KG1 (cell line): ENCODE measurements at places on chromosomes 13 and 19.

DNA sequence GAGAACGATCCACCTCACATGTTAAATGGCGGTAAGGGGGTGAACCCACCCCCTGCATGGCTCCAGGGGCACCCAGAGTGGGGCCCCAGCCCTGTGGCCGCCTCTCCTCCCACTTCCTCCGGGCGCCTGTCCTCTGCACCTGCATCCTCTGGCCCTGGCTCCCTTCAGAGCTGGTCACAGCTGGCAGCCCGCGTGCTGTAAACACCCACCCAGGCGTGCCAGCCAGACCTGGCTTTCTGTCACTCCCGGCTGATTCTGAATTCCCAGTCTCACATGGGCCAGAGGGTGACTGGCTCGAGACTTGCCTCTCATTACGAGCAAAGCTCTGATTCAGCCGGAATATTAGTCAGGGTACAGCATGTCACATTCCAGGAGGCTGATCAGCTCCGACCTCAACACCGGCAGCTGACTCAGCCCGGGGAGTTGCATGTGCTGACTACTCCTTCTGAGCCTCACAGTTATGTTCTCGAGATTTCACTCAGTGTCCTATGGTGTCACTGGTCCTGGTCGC lies 75.1 kb downstream of the GNG7 start:
- DNase-seq, result no peak

DNA sequence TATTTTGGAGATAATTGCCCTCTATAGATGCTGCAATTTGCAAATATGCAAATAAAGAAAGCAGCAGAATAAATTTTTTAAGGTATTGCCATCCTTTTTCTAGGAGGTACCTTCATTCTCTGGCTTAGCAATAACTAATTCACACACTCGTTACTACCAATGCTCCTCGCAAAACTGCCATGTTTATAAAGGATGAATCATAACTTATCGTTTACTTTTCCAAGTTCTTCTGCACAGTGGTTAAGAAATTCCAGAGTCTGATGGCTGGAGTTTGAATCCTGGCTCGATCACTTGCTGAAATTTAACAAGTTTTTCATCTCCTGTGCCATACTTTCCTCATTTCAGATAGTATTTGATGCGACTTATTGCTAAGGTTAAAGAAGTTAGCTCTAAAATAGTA lies 708.6 kb upstream of the KLHL1 start:
- DNase-seq, result no peak

DNA sequence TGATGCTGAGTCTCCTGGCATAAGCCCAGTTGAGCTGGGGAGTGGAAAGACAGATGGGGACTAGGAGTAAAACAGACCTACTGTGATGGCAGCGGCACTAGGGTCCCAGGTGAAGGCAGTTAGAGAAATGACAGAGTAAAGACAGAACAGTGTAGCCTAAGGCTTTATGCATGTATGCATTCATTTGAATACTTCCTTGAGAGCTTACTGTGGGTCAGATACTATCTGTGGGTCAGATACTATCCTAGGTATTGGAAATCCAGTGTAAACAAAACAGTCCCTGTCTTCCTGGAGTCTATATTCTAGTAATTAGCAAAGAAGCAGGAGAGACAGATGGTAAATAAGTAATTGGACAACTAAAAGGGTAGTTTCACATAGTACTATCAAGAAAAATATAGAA lies 73.7 kb upstream of the LRCH1 start:
- no peak for DNase-seq

DNA sequence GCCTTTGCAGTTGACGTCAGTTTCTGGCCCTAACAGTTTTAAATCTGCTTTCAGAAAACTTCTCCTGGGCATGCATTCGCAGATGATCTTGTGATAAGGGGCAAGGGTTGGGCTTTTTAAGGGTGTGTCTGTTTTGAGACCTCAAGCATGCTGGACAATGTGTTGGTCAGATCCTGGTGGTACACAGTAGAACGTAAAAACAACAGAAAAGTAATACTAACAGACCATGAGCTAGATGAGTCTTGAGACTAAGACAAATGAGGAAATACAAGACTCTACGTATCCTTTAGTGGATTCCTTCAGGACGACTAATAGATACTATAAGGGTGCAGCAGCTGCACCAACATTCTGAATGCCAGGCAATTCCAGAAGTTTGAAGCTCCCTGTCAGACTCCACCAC lies 237.6 kb downstream of the DNAJC15 start:
- no peak for DNase-seq

- no peak for DNase-seq
These were observed 129.7 kb downstream of the SLC7A1 start for GRCh38 chr13:29465741-29466293.

DNA sequence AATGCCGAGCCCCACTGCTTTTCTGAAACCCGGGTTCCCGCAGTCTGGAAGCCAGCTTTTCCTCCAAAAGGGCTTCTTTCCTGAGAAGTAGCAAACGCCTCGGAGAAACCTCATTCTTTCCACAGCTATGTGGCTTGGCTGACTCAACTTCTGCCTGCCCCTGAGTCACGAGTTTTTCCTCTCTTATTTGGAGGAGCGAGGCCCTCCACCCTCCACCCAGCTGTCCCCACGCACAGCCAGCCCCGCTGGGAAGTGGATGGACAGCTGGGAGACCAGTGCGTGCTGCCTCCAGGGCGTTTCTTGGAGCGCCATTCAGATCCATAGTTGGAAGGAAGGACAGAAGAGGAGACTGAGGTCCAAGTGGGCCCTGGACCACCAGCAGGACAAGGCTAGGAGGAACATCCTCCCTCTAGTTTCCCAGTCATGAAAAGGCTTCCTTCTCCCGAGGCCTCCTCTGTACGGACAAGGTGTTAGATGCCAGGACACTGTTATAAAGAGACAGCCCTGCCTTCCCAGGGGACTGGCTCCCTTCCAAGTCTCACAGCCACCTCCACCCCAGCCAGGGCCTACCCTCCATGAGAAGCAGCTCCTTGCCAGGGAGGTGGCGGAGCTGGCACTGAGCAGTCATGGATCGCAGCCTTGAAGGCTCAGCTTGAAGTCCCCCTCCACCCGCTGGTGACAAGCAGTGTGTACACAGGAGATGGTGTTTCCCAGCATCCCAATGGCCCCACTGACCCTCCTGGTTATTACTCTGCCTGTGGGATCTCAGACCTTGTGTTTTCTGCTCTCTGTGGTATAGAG lies 2.5 kb upstream of the PLEKHF1 start:
- DNase-seq, result no peak

GRCh38 chr13:69450245-69450644 lies 657.4 kb upstream of the ATXN8OS start:
- DNase-seq, result no peak
